Placental pericyte (primary cell): ENCODE measurements at places on chromosomes 12 and 14. TPM values are rescaled to one million over a fixed set of nuclear protein-coding genes. Genes with fewer than 3 reads are reported as not detected.

KMT2D gene
- total RNA-seq: 42.5 and 43.3 TPM in 2 replicates

PRH2 gene
- total RNA-seq: 0.29 TPM in 1 of 2 replicates, not detected in the other

RPL10L gene
- total RNA-seq: not detected in 2 replicates

TSPAN11 gene
- total RNA-seq: 0.14 and 0.44 TPM in 2 replicates

SLC17A8 gene
- total RNA-seq: not detected in 2 replicates

A2M gene
- 1.8 and 10.2 TPM in 2 replicates for total RNA-seq

TRPV4 gene
- total RNA-seq: 0.44 and 0.57 TPM in 2 replicates

SETD1B gene
- total RNA-seq: 6.4 and 10.9 TPM in 2 replicates

LRRC43 gene
- total RNA-seq: 1.8 and 1.9 TPM in 2 replicates

NPAS3 gene
- 1.6 TPM in 1 of 2 replicates, not detected in the other for total RNA-seq

TAS2R30 gene
- total RNA-seq: 7.4 and 9.2 TPM in 2 replicates

ATXN7L3B gene
- 16.9 and 26.8 TPM in 2 replicates for total RNA-seq

DLK1 gene
- not detected in 2 replicates for total RNA-seq

PRIMA1 gene
- not detected in 2 replicates for total RNA-seq

GLI1 gene
- 1.1 and 1.3 TPM in 2 replicates for total RNA-seq

FAM181A gene
- not detected in 2 replicates for total RNA-seq

LRP1-AS gene
- total RNA-seq: not detected in 2 replicates

SERPINA6 gene
- total RNA-seq: not detected in 2 replicates

ASIC1 gene
- 0.72 and 3.5 TPM in 2 replicates for total RNA-seq

SLC2A13 gene
- 8.8 and 18.3 TPM in 2 replicates for total RNA-seq

ADCY4 gene
- 0.66 and 3.1 TPM in 2 replicates for total RNA-seq

MORN3 gene
- 1.5 TPM in 1 of 2 replicates, not detected in the other for total RNA-seq

KLRG1 gene
- total RNA-seq: 0.29 TPM in 1 of 2 replicates, not detected in the other

CCDC196 gene
- not detected in 2 replicates for total RNA-seq

HOXC9 gene
- 5.0 and 6.9 TPM in 2 replicates for total RNA-seq
